ENCODE measurements at places on chromosomes 4 and X. TPM values are rescaled to one million over a fixed set of nuclear protein-coding genes. Genes with fewer than 3 reads are reported as not detected.

GRCh38 chr4:52096048-52096447, 44.9 kb downstream of the SPATA18 start:
- DNase-seq: no peak

- DNase-seq: no peak
These were observed 163.1 kb upstream of the PLAC1 start for GRCh38 chrX:134821370-134821769.

DNA sequence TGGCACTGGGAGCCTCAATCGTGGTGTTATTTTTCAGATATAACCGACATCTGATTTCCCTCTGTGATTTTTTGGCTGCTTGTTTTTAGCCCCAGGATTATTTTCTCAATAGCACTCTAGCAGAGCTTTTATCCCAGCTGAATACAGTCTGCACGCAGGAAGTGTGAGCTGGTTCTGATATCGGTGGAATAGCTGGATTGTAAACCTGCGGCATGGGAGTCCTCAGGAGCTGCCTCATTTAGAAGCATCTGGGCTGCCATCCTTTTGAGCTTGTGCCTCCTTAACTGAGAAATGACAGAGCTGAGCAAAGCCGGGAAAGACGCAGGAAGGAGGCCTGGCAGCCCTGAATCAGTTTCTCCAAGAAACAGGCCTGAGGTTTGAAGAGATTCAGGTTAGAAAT, 28.4 kb upstream of the GRPEL1 start:
- no peak for DNase-seq

DNA sequence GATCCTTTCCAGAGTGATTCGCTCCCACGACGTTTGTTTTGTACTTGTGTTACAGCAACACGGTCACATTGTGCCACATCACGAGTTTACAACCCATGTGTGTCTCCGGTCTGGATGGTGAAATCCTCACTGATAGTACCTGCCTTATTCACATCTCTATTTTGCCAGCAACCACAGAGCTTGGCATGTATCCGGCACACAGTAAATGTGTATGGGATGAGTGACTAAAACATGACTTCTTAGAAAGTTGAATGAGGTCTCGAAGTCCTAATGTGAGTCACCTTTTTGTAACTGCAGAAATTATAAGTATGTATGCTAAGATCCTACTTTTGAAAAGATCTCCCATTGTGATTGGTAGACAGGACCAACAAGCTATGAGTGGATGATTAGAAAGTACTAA, 7.5 kb downstream of the STOX2 start:
- DNase-seq: no peak

DNA sequence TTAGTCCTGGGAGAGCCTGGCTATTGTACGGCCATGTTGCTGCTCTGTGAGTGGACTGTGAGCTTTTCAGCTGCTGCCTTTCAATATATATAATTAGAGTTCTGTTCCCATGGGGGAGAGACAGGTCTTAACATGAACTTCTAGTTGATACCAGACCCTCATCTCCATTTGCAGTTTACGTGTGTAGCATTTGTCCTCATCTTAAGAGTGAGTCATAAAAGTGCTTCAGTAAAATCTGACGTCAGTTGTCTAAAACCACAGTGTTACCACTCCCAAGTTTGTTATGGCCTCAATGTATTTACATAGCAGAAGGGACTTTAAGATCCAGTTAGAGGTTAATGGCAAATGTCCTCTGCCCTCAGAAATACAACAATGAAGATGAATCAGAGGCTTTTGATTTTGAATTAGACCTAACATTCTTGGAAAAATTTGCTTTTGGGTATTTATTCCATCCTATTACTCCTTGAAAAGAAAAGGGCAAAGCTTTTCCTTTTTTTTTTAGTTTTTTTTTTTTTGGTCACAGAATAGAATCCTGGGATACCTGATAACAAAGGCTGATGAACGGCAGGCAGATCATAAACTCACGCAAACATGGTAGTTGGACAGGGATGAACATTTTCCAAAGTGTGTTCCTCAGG, 38.6 kb downstream of the PHOX2B start:
- DNase-seq: no peak

VSIG4 gene
- 80.0 TPM for total RNA-seq

SMARCA1 gene
- 34.7 TPM for total RNA-seq

DNA sequence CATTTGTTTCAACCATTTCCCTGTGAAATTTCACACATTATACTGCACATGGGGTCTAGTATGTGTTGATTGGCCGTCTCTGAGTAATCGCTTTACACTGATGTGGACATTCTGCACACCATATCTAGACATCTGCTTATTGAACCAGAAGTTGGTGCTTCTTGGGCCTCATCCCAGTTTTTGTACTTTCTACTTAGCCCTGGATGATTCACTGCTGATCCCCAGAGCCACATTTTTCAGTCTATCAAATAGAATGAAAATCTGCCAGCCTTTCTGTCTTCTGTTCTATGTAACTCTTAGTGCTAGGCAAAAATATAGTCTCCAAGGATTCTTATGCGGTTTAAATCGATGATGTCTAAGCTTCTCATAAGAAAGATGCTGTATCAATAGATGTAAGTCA, 40.5 kb upstream of the RELL1 start:
- no peak for DNase-seq

- peak; percentile 43 for DNase-seq
These were observed 19.1 kb downstream of the CD99 start for GRCh38 chrX:2710041-2710840.

CCDC158 gene
- total RNA-seq: 1.0 TPM

- DNase-seq: no peak
These were observed 217.9 kb upstream of the GPC4 start for GRCh38 chrX:133633162-133633561.

- DNase-seq: no peak
These were observed 397.9 kb downstream of the PPP3CA start for GRCh38 chr4:100949350-100949935.

KCNE5 gene
- 0.44 TPM for total RNA-seq

DNA sequence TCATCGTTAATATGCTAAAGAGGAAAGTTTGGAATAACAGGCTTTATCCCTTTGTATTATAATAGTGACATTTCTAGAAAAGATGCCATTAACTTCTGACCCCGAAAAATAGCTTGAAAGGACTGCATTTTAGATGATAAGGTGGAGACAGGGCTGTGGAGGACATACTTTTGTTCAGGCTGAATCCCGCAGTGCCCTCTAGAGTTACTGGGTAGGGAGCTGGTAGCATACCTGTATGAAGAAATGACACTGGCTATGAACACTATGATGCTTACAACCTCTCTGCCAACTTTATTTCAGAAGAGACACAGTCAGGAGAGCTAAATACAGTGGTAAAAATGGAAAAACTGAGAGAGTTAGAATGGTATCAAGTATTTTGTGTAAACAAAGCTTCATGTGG, 8.1 kb downstream of the IL1RAPL1 start:
- DNase-seq: no peak

- DNase-seq: no peak
These were observed 80.1 kb upstream of the STIM2 start for GRCh38 chr4:26780539-26780938.

- no peak for DNase-seq
These were observed 101.6 kb downstream of the KLHL8 start for GRCh38 chr4:87118826-87119225.

- no peak for DNase-seq
These were observed 8.5 kb downstream of the RBM47 start for GRCh38 chr4:40621229-40621591.

DNA sequence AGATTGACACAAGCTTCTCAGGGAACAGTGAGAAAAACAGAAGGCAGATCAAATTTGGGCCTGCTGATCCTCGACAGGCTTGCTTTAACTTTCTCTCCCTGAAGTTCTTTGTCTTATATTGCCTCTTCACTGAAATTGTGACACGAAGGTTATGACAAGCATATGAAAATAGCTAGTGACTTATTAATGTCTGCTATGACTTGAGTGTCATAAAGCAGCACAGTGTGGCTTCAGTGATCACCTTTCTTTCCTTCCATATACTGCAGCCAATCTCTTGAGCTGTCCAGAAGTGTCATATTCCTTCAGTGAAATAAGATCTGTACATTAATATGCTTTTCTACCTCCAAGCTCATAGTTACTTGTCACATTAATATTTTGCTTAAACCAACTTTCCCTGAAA, 870.2 kb downstream of the C4orf33 start:
- DNase-seq: no peak

DNA sequence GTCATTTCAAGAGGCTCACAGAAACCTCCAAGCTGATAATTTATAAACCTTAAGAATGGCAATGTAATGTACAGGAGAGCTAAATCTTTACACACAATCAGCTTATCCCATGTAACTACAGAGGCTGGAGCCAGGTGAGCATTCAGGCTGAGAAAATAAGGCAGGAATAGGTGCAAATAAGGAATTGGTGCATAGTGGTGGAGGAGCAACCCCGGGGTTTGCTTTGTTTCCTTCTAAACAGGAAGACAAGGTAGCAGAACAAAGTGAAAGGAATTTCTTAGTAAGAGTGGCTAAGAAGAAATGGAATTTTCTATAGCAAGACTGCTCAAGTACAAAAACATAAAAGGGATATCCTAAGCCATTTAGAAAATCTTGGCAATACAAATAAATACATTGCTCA, 82.4 kb downstream of the NR3C2 start:
- DNase-seq: no peak

RPA4 gene
- 0.57 TPM for total RNA-seq

UVSSA gene
- 32.5 TPM for total RNA-seq

VCX3B gene
- 0.38 TPM for total RNA-seq

DNA sequence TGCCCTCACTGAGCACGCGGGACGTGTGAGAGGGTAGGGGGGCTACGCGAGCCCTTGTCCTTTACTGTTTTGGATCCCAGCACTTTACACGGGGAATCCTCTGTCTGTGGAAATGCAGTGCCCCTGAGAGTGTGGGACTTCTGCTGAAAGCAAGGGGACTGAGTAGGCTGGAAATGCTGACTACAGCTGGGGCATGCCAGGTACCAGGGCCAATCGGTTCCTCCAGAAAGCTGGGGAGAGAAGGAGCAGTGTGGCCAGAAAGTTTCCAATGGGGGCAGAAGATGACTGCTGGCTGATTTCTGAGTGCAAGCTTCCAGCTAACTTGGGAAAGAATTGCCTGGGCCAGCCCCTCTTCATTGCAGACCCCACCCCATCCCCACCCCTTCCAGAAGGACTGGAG, 1.5 kb downstream of the NHSL2 start:
- no peak for DNase-seq

UBE2K gene
- total RNA-seq: 56.7 TPM

DNA sequence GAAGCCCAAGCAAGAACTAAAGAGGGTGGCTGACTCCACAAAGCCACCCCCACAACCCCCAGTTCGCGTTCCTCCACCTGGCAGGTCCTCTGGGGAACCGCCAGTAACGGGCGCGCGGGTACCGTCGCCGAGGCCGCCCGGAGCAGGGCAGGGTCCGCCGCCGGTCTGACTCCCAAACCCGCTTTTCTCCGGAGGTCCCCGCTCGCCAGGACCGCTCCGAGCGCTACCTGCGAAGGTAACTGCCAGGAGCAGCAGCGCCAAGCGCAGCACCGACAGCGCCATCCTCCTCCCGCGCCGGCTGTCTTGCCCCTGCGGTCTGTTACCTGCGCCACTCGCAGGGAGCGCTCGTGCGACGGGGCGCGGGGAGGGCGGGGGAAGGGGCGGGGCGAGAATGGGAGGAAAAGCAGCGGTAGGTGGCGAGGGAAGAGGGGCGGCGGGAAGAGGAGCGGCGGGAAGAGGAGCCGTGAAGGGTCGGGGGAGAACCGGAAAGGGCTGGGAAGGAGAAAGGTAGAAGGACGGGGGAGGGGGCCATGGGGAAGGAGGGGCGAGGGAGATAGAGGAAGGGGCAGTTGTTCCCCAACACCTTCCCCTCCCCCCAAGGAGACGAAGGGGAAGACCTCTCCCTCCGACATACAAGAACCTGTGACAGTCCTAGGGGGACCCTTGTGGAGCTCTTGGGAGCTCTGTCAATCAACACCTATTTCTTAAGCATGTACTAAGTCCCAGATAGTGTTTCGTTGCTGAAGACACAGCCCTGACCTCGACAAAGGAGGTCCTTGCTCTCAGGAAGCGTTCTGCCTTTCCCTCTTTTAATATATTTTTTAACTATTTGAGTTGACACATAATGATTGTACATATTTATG, at the start of gene SPINK2:
Gene SPINK2 (minus strand): TSS at position 321 of the 863 bp plus-strand sequence. CDS start 39 bp downstream, at position 282.
- peak; percentile 72 for DNase-seq

FAM241A gene
- total RNA-seq: 2.9 TPM

VAMP7 gene
- 40.4 TPM for total RNA-seq

GRCh38 chr4:81472281-81473182, 825 bp upstream of the RASGEF1B start:
- DNase-seq: peak; percentile 62

DNA sequence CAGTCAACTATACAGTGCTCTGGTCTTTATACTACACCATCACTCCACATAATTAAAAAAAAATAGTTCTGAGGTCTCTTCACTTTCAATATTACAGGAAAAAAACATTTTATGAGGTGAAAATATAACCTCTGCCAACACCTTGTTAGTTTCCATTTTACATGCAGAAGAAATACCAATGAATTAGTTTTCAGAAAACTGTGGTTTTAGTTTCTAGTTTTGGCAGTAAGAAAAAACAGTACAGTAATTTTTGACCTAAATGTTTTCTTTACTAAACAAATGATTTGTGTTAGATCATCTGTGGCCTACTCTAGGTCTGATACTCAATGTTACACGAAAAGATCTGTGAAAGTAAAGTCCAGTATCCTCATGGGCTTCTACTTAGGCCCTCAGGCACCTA, 10.0 kb downstream of the SULT1E1 start:
- no peak for DNase-seq

DNA sequence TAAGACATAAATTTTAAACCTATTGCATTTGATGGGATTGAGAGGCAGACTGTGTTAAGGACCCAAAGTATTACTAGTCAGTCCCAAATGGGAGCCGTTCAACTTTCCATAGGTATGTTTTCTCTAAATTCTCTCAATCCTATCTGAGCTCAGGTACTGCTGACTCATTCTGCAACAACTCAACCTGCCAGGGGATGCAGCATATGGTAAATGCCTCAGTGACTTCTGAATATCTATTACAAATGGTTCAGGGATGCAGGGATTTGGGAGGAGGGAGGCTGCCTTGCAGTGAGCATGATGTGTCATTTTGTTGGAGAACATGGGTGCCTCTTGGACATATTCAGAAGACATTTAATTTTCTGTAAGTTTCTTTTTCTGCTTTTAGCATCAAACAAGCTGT, 97.3 kb downstream of the HDAC8 start:
- peak; percentile 5 for DNase-seq

GPR119 gene
- total RNA-seq: not detected

CLGN gene
- 0.44 TPM for total RNA-seq

DNA sequence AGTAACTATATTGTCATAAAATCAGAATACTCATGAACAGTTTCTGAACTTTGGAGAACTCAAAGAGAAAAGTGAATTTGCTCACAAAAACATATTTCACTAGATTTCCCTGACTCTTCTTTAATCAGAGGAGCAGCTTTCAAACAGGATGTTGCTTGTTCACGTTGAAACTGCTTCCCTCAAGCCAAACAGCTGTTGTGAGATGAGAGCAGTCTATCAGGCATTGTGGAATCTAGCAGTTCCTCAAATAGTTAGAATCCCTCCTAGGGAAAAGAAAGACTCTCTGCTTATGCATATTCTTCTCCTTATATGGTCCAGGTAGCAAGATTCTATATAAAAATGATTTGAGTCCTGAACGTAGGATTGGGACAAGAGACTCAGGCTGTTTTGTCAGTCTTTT, 1012.1 kb downstream of the FAM133A start:
- DNase-seq: no peak

ASMT gene
- total RNA-seq: 0.22 TPM

ALG13 gene
- total RNA-seq: 45.5 TPM

Data from kidney (tissue), 22 donors.